Stimulated activated CD8-positive, alpha-beta memory T cell treated with anti-CD3 and anti-CD28 coated beads, Interleukin-7, amount 100 ng/mL, for 1 hour (primary cell): ENCODE measurements at places on chromosomes 7 and 10.

- DNase-seq = no peak
Measured at GRCh38 chr7:133183969-133184368, 68.9 kb upstream of the EXOC4 start.

DNA sequence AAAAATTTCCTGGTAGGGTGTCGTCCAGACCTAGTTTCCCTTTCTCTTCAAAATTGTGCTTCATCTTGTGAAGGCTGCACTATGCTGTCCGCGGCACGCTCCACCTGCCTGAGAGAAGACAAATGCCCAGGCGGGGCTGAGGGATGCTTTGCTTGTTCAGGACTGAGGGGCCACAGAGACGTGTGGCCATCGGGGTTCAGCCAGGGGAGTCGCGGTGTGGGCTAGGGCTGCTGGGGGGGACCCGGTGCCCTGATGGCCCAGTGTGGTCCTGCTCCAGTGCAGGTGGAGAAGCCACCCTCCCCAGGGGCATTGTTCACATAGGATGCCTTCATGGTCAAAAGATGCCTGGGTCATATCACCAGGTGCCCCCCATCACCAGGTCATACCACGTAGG lies 107.8 kb upstream of the SHH start:
- DNase-seq = no peak

- DNase-seq = no peak
Measured at GRCh38 chr10:49526619-49527018, 12.3 kb downstream of the ERCC6 start.

DNA sequence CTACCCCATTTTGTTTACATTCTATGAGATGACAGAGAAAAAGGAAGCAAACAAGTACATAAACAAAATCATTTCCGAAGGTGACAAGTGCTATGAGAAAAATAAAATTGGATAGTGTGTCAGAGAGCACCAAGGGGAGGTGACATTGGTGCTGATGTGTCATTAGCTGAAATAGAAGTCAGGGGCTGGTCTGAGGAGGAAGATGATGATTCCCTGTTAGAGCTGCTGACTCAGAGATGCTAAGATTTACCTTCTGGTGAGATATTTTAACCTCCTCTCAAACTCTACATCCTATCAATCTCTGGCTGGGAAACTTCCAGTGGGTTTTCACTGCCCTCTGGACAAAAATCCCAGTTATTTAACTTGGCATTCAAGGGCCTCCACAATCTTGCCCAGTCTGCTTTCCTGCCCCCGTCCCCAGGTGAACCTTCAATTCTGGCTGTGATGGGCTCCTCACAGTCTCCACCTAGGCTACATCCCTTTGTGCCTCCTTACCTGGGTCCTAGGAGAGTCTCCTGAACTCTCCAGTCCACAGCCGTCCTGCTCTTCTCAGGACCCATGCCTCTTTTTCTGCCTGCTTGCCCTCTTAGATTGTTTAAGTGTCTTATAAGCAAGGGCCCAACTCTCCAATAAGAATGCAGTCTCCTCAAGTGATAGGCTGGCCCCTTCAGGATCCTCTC lies 26.6 kb downstream of the DUSP5 start:
- no peak for DNase-seq

DNA sequence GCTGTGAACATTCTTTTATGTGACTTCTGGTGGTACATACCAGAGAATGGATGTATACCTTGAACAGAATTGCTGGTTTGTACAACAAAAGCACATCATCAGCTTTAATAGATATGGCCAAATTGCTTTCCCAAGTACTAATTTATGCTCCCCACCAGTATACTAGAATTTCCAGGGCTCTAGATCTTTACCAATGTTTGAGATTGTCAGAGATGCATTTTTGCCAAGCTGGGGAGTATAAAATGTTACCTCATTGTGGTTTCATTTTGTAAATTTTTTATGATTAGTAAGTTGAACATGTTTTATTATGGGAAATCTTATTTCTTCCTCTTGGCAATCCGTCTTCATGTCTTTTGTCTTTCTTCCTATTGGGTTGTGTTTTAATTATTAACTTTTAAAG lies 179.9 kb upstream of the TMEM106B start:
- no peak for DNase-seq

- DNase-seq = no peak
Measured at GRCh38 chr10:520402-520787, 169.1 kb downstream of the DIP2C start.

GRCh38 chr10:6482737-6483357 lies 97.2 kb downstream of the PRKCQ start:
- DNase-seq = no peak

DNA sequence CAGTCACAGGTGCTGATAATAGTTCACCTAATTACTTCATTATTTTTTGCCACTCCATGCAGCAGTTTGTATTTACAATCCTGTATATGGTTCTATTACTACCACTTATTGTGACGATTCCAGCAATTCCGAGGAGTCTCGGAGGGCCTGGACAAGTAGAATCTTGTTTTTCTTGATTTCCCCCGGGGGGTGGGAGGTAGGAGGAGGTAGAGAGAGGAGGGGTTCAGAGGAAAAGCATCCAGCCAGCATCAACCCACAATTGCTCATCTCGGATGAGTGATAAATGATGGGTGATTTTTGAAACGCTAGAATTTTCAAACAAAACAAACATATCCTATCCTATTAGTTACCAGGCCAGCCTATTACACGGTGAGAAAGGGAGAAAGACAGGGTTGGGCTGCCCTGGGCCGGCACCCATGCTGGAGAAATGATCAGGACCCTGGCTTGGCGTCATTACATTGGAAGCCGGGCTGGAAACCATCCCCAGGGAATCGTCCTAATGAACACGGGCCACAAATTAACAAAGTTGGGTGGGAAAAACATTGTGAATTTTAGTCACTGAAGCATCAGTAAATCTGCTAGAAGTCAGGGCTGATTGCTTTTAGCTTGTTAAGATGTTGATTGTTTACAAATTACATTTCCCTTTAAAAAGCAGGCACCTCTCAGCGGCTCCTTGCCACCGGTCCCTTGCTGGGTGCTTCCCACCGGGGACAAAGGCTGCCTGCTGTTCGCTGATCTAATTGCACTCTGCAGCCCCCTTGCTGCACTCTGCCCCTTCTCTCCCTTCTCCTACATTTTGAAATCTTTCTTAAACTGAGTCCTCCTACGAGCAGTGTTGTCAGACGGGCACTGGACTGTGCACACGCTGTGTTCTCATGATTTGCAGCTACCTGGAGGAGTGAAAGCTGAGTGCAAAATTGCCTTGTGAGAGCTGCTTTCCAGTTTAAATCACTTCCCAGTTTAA lies 95.5 kb downstream of the FAM204A start:
- no peak for DNase-seq

DNA sequence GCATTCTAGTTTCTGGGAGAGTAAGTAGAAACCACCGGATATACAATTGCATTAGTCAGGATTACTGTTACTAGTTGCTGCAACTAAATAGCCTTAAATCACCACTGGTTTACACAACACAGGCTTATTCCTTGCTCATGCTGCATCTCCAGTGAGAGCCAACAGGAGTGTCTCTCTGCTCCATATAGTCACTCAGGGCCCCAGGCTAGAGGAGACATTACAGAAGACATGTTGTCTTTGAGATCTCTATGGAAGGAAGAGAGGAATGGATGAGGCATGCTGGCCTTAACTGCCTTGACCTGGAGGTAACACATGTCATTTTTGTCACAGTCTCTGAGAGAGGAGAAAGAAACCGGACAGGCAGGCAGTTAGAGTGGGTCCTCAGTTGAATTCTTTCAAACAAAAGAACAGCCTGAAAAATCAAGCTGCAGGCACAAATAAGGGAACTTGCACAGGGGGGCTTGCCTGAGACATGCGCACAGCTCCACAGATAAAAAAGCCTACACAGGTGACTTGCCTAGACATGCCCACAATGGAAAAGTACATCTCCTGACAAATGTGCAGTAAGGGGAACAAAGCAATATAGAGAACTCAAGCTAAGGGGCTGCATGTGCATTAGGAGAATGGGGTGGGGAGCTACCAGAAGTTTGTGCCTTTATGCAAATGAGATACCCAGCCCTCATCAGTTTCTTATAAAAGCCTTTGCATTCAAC lies 348.0 kb downstream of the TYW1 start:
- DNase-seq = no peak

DNA sequence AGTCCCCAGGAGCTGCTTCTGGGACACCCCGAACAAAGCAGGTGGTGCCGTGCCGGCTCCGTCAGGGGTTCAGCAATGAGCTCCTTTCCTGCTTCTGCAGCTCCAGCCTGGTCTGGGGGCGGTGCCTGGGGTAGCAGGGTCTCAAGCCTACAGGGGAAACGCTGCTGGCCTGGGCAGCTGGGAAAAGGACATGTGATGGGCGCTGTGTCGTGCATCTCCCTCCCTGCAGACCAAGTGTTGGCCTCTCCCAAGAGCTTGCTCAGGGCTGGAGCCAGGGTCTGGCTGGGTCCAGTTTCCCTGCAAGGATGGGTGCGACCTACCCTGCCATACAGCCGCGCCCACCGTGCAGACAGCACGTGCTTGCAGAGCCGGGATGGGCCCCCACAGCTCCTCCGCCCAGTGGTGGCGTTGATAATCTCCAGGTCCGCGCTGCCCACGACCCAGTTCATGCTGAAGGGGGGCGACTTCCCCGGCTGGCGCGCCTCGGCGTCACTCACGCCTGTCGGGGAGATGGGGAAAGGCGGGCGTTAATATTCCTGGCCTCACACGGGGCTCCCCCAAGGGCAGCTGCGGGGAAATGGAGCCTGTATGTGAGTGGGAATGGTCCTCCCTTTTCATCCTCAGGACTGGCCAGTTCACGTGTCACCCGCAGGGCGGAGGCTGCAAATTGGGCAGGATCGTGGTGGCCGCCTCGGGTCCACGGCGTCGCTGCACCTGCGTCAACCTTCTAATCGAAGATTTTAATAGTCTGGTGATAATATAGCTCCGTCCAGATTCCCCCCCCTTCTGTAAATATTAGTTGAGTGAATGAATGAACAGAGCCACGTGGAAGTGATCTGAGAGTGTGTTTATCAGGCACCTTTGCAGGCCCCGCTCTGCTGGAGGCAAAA lies 128.6 kb downstream of the WDR37 start:
- DNase-seq = no peak

DNA sequence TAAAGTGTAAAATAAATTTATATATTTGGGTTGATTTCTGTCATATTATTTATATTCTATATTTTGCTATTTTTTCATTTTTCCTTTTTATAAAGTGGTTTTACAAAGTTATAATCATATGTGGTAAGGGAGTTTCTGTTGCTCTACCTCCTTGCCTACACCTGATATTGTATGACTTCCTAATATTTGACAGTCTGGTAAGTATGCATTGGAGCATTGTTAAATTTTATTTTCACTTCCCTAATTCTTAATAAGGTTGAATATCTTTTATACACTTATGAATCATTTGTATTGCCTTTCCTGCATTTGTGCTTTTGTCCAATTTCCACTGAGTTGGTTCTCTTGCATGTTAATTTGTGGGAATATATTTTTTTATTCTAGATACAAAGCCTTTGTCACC lies 492.4 kb downstream of the GRID1 start:
- DNase-seq = no peak

DNA sequence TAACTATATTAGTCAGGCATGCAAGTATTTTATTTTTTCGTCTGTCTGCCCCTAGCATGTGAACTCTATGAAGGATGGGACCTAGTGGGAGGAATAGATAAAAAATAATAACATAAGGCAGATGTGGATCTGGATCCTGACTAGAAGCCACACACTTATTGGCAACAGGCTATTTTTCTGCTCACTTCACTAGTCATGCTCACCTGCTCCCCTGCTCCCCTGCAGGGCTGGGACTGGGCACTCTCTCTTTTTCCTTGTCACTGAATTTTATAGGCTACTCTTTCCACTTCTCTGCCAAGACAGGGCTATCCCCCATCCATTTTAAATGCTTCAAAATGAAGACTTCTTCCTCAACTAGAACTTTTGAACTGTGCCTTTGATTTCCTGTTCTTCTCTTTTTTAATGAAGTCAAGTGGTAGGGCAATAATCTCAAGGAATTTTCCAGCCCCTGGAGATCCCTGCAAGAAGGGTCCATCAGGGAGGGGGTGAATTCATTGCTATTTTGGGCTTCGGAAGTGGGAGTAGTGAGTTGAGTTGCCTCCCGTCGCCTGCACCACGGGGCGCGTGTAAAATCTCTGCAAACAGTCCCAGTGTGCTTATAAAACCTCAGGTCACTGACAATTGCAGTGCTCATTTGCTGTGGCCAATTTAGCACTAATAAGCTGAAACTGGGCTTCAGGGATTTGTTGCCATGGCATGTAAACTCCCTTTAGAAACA lies 156.7 kb upstream of the NPVF start:
- no peak for DNase-seq

GRCh38 chr7:75650681-75651080 lies 88.1 kb downstream of the HIP1 start:
- DNase-seq = no peak

GRCh38 chr10:114437473-114438292 lies 33.4 kb upstream of the AFAP1L2 start:
- no peak for DNase-seq

GRCh38 chr7:45884136-45884535 lies 4.2 kb upstream of the IGFBP1 start:
- no peak for DNase-seq

DNA sequence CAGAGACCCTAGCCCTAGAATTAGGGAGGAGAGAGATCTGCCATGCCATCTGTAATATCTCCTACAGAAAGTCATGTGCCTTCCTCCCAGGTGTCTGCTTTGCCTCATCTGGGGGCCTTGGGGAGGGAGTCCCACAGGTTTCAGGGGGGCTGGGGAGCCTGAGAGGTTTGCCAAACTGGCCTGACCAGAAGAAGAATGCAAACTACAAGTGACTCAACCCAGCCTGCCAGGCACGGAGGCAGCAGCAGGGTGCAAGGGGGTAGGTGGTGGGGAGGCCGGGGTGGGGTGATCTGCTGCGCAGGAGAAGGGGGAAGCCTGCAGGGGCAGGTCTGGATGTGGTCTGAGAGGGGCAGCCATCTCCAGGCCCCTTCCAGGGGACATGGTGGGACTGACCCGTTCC lies 9.6 kb upstream of the TRIM8 start:
- no peak for DNase-seq

- DNase-seq = no peak
Measured at GRCh38 chr7:9600974-9601373, 1167.6 kb downstream of the NXPH1 start.

GRCh38 chr7:7321681-7322080 lies 139.3 kb downstream of the C1GALT1 start:
- no peak for DNase-seq

- DNase-seq = no peak
Measured at GRCh38 chr7:149787428-149788299, 14.3 kb upstream of the ZNF467 start.
